Hair follicular keratinocyte (primary cell): ENCODE measurements at places on chromosomes 12 and 14. TPM values are rescaled to one million over a fixed set of nuclear protein-coding genes. Genes with fewer than 3 reads are reported as not detected.

Gene FAIM2
- total RNA-seq, result not detected in 2 replicates

Gene KCNA1
- total RNA-seq, result not detected in 2 replicates

Gene HAL
- 0.08 and 0.27 TPM in 2 replicates for total RNA-seq

Gene OR6C65
- not detected in 2 replicates for total RNA-seq

Gene SCNN1A
- 7.7 and 12.3 TPM in 2 replicates for total RNA-seq

Gene TTC7B
- 27.7 and 55.8 TPM in 2 replicates for total RNA-seq

Gene CLEC14A
- total RNA-seq, result not detected in 2 replicates

Gene SLC25A21
- total RNA-seq, result 0.23 and 0.34 TPM in 2 replicates

Gene CD163L1
- total RNA-seq, result 0.16 and 0.38 TPM in 2 replicates

Gene KRT77
- total RNA-seq, result not detected in 2 replicates

Gene TAS2R7
- not detected in 2 replicates for total RNA-seq

Gene HOXC5
- total RNA-seq, result 1.6 and 3.1 TPM in 2 replicates

Gene SERPINA12
- total RNA-seq, result not detected in 2 replicates

Gene CBX5
- 25.7 and 28.0 TPM in 2 replicates for total RNA-seq

Gene CLMN
- 6.7 and 6.9 TPM in 2 replicates for total RNA-seq

Gene TMEM132D
- under 0.01 TPM in 1 of 2 replicates, not detected in the other for total RNA-seq

Gene BHLHE41
- 0.19 and 2.7 TPM in 2 replicates for total RNA-seq

Gene CACNA1C
- 0.15 TPM in 1 of 2 replicates, not detected in the other for total RNA-seq

Gene FSCB
- not detected in 2 replicates for total RNA-seq

Gene TEX22
- not detected in 2 replicates for total RNA-seq

Gene ARHGAP9
- not detected in 2 replicates for total RNA-seq

Gene MYO1H
- total RNA-seq, result not detected in 2 replicates

Gene FOXN4
- not detected in 2 replicates for total RNA-seq

Gene P2RX7
- total RNA-seq, result 0.16 and 0.34 TPM in 2 replicates

Gene REP15
- 0.08 and 0.62 TPM in 2 replicates for total RNA-seq

Gene KIF26A
- 0.08 and 0.38 TPM in 2 replicates for total RNA-seq

Gene ASCL1
- total RNA-seq, result not detected in 2 replicates

Gene YY1
- total RNA-seq, result 30.7 and 33.6 TPM in 2 replicates

Gene TAS2R50
- not detected in 2 replicates for total RNA-seq

Gene PLBD1
- total RNA-seq, result under 0.01 and 1.1 TPM in 2 replicates

Gene MUCL1
- total RNA-seq, result not detected in 2 replicates

Gene ZNF891
- 0.11 and 0.23 TPM in 2 replicates for total RNA-seq

Gene CALM1
- 508 and 649 TPM in 2 replicates for total RNA-seq
